Stimulated activated CD4-positive, alpha-beta T cell treated with anti-CD3 and anti-CD28 coated beads, TNF-alpha, amount 100 ng/mL, for 1 hour (primary cell): ENCODE measurements at places on chromosomes 1 and 21.
A peak's percentile ranks its signal among the peaks of the same experiment; 100 is the strongest.

GRCh38 chr1:106980121-106980520 lies 76.4 kb upstream of the PRMT6 start:
- no peak for DNase-seq

GRCh38 chr1:87450615-87451209 lies 122.0 kb downstream of the LMO4 start:
- DNase-seq: no peak

GRCh38 chr21:38997051-38997842 lies 186.0 kb downstream of the PSMG1 start:
- no peak for DNase-seq

DNA sequence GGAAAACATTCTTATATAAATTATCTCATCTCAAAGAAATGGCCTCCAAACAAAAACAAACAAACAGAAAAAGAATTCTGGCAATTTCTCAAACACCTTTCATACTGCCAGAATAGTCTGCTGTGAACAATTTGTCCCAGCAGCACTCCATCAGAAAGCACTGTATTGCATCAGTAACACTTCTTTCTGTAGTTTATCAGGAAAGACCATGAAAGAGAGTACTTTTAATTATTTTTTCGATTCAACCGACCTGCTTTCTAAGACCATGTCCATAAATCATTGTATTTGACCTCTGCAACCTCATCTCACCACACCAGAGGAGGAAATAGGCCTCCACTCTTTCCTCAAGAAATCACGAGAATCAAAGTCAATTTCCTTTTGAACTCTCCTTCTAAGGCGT lies 1579.9 kb downstream of the MRPL39 start:
- no peak for DNase-seq

DNA sequence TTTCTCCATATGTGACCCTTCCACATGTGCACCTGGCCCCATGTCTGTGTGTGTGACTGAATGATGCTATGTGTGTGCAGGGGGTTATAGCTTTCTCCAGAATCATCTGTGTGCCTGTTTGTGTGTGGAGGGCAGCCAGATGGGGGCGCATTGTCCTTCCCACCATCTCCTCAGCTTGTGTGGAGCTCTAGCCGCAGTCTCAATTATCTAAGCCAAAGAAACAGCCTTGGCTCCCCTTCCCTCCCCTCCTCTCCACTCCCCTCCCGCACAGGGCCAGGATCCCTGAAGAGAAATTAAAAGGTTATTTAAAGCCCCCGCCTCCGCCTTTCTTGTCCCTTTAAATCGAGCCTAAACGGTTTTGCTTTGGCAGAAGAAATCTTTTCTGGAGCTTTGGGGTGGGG lies 1.8 kb upstream of the DMBX1 start:
- DNase-seq: no peak

- no peak for DNase-seq
Observed at GRCh38 chr1:222914861-222915632, 100.2 kb downstream of the DISP1 start.

- DNase-seq: no peak
Observed at GRCh38 chr1:168903237-168903830, 174.3 kb upstream of the DPT start.

DNA sequence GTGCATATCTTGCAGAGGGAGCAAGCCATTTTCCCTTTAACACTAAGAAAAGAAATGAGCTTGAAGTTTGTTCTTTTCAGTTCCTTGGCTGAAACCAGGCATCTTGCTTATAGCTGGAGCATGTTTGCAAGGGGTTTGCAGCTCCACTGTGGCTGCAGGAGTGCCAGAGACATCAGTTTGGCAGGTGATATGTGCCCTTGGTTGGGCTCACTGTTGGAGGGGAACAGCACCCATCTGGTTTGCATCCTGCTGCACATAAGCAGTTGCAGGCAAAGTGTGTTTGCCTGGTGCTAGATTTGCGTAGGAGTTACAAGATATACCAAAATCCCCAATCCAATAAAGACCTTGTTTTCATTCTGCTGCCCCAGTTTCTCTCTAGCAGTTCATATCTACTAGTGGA lies 47.8 kb upstream of the IKBKE start:
- DNase-seq: no peak

GRCh38 chr1:118185084-118185832 lies at the start of gene SPAG17:
Gene SPAG17, minus strand, starts transcription at chr1:118185228. Its CDS starts 71 bp downstream, at chr1:118185157.
- DNase-seq: no peak

GRCh38 chr1:25706146-25707089 lies 89.8 kb downstream of the MAN1C1 start:
- no peak for DNase-seq

GRCh38 chr1:225879521-225880221 lies 2.5 kb downstream of the TMEM63A start:
- DNase-seq: no peak

- no peak for DNase-seq
Observed at GRCh38 chr1:97820470-97821188, 100.2 kb downstream of the DPYD start.

DNA sequence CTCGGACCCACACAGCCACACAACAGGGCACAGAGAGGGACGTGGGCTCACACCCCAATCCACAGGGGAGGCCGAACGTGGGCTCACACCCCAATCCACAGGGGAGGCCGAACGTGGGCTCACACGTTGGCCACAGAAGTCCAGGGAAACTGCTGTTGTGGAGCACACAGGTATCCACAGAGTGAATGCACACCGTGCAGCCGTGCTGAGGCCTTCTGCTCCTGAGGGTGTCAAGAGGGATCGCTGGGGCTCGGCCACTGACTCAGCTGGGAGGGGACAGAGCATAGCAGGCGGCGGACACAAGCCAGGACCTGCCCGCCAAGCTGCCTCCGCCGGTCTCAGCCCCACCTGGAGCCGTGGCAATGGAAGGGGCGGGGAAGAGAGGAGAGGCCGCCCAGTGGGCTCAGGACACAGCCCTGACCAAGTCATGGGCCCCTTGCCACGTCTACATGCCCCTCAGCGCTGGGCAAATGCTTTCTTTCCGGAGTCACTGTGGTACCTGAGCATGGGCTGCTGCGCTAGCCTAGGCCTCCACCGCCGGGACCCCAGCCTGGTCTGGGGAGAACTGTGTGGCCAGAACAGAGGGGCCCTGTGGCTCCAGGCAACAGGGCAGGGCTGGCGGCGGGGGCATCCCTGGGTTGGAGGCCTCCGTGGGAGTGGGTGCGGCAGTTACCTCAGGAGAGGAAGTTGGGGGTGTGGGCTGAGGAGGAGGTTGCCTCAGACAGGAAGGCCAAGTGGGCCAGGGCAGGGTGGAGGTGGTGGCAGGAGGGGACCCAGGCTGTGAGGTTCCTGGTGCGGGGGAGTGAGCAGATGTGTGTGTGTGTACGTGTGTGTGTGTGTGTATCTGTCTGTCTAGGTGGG lies 1.2 kb downstream of the SYTL1 start:
- DNase-seq: peak; percentile 52

DNA sequence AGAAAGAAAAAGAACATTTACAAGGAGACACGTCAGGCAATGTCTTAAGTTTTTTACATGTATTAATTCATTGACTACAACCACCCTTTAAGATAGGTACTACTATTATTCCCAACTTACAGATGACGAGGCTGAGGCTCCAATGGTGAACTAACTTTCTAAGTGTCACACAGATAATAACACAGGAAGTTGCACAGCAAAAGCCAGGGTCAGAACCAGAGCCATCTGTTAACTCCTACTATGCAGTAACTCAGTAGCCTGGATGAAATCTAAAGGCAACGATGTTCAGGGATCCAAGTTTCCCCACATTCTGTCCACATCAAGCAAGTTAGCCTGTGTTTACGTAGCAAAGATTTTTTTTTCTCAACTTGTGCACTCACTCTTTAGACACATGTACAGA lies 371.7 kb downstream of the PTPRC start:
- no peak for DNase-seq
